ENCODE measurements at places on chromosomes 11 and 22.

- no peaks in the 10 kb centered on the region for H3K4me1 ChIP-seq
- no peak overlapping the region for H3K4me3 ChIP-seq
- no peak overlapping the region for H3K27ac ChIP-seq
- DNase-seq = no peak
- H3K27me3 ChIP-seq = no peaks in the 10 kb centered on the region
These were observed 93.0 kb upstream of the BID start for GRCh38 chr22:17867160-17867785.

DNA sequence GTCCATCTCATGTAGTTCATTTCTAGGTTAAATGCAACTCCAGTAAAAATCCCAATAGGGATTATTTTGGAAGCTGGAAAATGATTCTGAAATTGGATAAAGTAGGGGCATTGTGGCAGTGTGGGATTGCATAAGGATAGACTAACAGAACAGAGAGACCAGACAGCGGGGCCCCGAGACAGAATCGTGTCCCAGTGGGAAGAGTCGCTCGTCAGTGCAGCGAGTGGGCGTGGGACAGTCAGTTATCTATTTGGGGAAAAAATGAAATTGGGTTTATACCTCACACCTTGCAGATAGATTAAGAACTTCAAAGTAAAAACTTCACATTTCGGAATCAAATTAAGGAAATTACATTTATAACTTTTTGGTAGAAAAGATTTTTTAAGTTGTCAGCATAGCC lies 10.6 kb downstream of the SART1 start:
- no peaks in the 10 kb centered on the region for H3K4me1 ChIP-seq
- H3K27ac ChIP-seq = no peak overlapping the region
- DNase-seq = no peak

DNA sequence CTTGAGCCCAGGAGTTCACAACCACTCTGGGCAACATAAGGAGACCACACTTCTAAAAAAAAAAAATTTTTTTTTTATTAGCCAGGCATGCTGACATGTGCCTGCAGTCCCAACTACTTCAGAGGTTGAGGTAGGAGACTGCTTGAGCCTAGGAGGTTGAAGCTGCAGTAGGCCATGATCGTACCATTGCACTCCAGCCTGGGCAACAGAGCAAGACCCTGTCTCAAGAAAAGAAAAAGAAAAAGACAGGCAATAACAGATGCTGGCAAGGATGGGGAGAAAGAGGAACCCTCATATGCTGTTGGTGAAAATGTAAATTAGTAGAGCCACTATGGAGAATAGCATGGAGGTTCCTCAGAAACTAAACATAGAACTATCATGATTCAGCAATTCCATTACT lies 64.8 kb downstream of the PAK1 start:
- H3K27ac ChIP-seq = no peak overlapping the region
- no peaks in the 10 kb centered on the region for H3K36me3 ChIP-seq
- DNase-seq = no peak
- H3K4me3 ChIP-seq = no peak overlapping the region

- no peak for DNase-seq
- H3K4me1 ChIP-seq = no peaks in the 10 kb centered on the region
- no peak overlapping the region for H3K4me3 ChIP-seq
- H3K36me3 ChIP-seq = no peaks in the 10 kb centered on the region
- H3K27ac ChIP-seq = no peak overlapping the region
- H3K27me3 ChIP-seq = no peaks in the 10 kb centered on the region
These were observed 97.0 kb upstream of the DRD2 start for GRCh38 chr11:113572136-113572735.

DNA sequence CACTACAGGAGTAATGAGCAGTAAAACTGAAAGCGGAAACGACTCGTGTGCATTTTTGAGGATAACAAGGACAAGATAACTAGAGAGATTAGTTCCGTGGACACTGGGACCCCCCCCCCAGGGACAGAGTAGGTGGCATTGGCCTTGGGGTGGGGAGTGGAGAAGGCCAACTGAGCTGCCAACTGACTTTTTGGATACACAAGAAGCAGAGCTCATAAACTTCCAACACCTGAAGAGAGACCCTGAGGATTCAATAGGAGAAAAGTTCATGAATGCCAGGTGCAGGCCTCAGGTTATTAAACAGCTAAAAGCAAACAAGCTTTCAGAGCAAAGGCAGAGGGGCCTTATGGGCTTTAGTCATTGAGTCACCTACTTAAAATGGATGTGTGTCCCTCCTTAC lies 17.6 kb upstream of the PRSS23 start:
- H3K4me3 ChIP-seq = no peak overlapping the region
- no peaks in the 10 kb centered on the region for H3K27me3 ChIP-seq
- no peak overlapping the region for H3K27ac ChIP-seq
- DNase-seq = no peak
- H3K36me3 ChIP-seq = no peaks in the 10 kb centered on the region

DNA sequence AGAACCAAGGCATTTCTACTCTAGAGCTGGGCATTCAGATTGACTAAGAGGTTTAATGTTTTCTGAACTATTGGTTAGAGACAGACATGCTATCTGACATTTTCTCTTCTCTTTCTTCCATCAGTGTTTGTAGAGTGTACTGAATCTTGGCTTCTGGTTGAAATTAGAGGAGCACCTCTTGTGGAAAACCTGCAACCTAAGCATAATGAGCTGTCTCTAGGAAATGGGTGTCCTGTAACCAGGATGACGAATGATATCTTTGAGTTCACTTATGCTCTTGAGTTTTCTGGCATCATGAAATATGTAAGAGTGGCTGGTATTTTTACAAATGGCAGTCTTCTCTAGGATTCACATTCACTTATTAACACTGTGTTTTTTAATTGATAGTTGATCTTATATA lies 19.4 kb downstream of the OOSP4A start:
- no peaks in the 10 kb centered on the region for H3K4me1 ChIP-seq
- H3K27ac ChIP-seq = no peak overlapping the region
- no peak for DNase-seq
- H3K27me3 ChIP-seq = no peaks in the 10 kb centered on the region
- no peaks in the 10 kb centered on the region for H3K36me3 ChIP-seq

DNA sequence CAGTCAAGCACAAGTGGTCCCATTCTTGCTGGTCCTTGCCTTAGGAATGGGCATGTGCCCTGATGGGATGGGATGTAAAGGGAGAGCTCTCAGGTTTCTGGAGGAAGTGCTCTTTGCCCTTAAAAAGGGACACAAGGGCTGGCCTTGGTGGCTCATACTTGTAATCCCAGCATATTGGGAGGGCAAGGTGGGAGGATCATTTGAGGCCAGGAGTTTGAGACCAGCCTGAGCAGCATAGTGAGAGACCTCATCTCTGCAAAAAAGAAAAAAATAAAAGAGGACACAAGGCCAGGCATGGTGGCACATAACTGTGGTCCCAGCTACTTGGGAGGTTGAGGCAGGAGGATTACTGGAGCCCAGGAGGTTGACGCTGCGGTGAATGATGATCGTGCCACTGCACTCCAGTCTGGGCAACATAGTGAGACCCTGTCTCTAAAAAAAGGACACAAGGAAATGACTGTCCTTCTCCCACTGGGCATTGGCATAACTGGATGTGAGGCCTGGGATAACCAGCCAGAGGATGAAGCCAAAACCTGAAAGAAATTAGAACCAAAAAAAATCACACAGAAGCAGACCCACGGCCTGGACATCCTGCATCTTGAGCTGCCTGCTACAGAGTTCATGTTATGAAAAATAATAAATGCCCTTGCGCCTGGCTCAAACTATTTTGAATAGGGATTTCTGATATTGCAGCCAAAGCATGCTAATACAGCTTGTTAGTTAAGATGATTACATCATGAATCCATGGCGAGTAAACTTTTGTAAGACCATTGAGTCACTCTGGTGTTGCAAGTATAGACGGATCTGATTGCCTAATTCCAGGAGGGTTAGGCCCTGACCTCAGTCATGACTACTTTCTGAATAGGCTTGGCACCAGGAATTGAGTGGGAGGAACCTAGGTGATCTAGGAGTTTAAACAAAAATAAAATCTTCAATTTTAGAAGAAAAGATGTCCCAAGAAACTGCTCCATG lies 12.9 kb upstream of the CRKL start:
- DNase-seq = no peak
- no peak overlapping the region for H3K4me3 ChIP-seq
- no peaks in the 10 kb centered on the region for H3K36me3 ChIP-seq
- no peak overlapping the region for H3K27ac ChIP-seq
- no peaks in the 10 kb centered on the region for H3K27me3 ChIP-seq

- no peaks in the 10 kb centered on the region for H3K27me3 ChIP-seq
- DNase-seq = no peak
- no peak overlapping the region for H3K27ac ChIP-seq
- no peak overlapping the region for H3K4me3 ChIP-seq
- H3K36me3 ChIP-seq = no peaks in the 10 kb centered on the region
These were observed 213.9 kb upstream of the C11orf87 start for GRCh38 chr11:109208121-109208520.

GRCh38 chr11:63868399-63869064 lies 29.6 kb downstream of the MARK2 start:
- H3K27ac ChIP-seq = no peak overlapping the region
- no peaks in the 10 kb centered on the region for H3K36me3 ChIP-seq
- H3K4me3 ChIP-seq = peak overlapping the region; percentile 9
- peaks cover 84% of the 10 kb centered on the region for H3K4me1 ChIP-seq
- no peak for DNase-seq
- no peaks in the 10 kb centered on the region for H3K27me3 ChIP-seq

GRCh38 chr22:40751250-40751649 lies 67.9 kb downstream of the SLC25A17 start:
- no peaks in the 10 kb centered on the region for H3K36me3 ChIP-seq
- H3K27me3 ChIP-seq = no peaks in the 10 kb centered on the region
- no peak for DNase-seq
- H3K4me1 ChIP-seq = no peaks in the 10 kb centered on the region

Data from CD8-positive, alpha-beta memory T cell (primary cell).